ENCODE measurements at places on chromosomes 3 and 15.

GRCh38 chr3:196057760-196058331, 24.0 kb downstream of the TFRC start:
- DNase-seq, result no peak

- no peak for DNase-seq
Observed at GRCh38 chr3:143171141-143171980, 51.8 kb downstream of the CHST2 start.

DNA sequence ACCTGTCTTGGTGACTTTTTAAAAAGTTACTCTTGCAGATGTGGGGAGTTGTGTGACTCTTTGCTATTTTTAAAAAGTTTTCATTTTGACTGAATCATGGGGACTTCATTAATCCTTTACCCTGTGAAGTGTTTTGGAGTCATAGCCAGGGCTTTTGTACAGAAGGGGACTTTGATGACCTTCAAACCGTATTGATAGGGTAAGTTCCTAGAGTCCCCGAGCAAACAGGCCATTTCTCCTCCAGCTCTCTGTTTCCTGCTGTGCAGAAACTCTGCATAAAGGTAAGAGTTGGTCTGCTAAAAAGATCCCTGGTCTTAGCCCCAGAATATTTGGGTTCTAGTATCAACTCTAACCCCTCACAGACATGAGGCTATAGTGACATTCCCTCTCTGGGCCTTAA, 170.8 kb upstream of the BCL6 start:
- DNase-seq, result no peak

DNA sequence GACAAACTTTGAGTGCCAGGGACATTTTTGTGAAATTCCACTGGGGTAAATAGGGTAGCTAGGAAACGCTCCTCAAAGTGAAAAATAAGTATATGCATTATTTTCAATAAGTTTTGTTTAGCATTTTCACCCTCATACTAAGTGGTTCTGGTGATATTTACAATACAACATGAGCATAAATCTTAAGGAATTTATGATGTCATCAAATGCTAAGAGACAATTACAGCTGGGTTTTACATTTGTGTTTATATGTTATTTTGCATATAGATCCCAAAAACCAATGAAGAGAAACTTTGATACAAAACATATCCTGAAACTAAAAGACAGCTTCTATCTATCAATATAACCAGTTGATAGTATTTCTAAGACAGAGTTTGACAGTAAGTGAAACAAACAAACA, 323.1 kb downstream of the ZBTB20 start:
- no peak for DNase-seq

- no peak for DNase-seq
Observed at GRCh38 chr3:138197524-138197923, 10.4 kb downstream of the ARMC8 start.

GRCh38 chr3:14796403-14797077, 22.2 kb upstream of the FGD5 start:
- peak; percentile 63 for DNase-seq

DNA sequence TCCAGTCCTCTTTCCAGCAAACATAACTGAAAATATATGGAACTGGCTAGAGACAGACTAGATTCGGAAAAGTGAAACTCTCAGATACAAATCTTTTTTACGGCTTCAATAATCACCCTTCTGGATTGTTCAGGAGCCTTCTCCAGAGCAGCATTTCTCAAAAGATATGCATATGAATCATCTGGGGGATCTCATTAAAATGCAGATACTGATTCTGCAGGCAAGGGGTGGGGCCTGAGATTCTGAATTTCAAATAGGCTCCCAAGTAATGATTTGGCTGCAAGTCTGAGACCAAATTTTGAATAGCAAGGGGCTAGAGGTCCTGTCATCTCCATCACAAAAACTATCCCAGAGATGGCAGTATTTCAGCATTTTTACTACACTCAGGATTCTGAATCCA, 165.4 kb downstream of the CTNNB1 start:
- DNase-seq, result no peak

- DNase-seq, result no peak
Observed at GRCh38 chr15:29312387-29312786, 42.8 kb upstream of the NSMCE3 start.

DNA sequence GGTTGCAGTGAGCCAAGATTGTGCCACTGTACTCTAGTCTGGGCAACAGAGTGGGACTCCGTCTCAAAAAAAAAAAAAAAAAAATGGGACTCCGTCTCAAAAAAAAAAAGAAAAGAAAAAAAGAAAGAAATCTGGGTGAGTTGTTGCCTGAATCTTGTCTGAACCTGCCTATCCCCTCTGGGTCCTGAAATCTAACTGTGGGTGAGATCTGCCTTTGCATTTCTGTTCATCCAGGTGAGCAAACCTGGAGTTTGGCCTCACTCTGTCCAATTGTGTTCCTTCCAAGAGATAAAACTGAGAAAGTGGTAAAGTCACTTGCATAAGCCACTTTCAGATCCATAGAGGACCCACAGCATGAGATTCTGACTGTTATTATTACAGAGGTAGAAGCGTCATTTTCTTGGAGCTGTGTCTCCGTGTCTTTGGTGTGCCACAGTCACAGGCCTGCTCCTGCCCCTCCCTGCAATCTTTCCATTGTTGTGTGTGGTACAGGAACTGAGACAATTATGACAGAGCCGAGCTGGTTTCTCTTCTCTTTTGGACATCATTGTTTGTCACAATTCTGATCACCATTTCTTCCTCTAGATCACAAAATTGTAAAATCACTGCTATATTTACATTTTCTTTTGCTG, 235.9 kb downstream of the LPP start:
- DNase-seq, result peak; percentile 78

DNA sequence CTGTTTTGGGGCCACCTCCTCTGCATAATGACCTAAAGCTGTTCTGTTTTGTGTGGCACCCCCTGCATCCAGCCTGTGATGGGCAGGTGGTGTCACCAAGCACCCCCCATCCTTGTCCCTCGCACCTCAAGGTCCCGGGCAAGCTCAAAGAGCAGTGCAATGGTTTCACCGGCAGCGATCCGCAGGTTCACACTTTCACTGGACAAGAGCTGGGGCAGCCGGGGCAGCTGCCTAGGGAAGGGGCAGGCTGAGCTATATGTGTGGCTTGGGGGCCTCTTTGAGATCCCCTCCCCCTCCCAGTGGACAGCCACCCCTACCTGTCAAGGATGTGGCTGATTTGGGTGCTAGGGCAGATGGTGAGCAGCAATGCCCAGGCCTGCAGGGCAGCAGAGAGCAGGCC, 3.1 kb downstream of the IFRD2 start:
- DNase-seq, result no peak

- DNase-seq, result no peak
Observed at GRCh38 chr3:157445857-157446256, 9.2 kb downstream of the PTX3 start.

DNA sequence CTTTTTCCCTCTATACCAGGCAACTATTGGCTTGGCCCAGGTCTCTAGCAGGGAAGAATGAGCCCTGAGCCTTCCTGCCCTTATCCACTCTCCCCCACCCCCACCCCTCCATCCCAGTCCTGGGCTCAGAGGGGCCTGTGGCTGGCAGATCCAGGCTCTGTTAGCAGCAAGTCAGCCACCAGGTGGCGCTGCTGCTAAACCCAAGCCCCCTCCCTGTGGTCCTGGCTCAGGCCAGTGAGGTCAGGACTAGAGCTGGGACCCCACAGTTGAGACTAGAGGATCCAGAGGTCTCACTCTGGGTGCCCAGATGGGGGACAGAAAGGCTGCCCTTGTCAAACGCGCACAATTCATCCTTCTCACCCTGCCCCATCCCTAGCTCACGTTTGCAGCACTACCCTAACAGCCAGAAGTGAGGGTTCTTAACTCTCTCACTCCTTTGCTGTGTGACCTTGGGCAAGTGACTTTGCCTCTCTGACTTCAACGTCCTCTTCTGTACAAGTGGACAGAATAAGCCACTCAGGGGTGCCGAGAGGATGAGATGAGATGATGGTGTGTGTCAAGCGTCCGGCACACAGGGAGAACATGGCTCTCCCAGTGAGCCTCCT, 46.8 kb upstream of the SLC6A1 start:
- DNase-seq, result peak; percentile 85

DNA sequence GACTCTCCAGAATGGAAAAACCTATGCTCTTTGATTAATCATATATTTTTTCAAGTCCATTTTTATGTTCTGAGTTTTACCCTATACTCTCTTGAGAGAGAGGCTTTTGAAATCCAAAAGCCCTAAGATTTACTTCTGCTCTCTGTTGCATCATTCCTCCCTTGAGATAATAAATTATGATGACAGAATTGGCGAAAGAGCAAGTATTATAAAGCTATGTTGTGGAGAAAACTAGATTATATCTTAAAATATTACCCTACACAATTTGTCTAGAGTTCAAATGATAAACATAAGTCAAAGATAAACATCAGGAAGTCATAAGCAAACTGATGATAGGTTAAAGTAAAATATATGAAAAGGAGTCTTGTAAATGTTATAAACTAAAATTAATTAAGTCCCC, 293.4 kb upstream of the MME start:
- DNase-seq, result no peak

DNA sequence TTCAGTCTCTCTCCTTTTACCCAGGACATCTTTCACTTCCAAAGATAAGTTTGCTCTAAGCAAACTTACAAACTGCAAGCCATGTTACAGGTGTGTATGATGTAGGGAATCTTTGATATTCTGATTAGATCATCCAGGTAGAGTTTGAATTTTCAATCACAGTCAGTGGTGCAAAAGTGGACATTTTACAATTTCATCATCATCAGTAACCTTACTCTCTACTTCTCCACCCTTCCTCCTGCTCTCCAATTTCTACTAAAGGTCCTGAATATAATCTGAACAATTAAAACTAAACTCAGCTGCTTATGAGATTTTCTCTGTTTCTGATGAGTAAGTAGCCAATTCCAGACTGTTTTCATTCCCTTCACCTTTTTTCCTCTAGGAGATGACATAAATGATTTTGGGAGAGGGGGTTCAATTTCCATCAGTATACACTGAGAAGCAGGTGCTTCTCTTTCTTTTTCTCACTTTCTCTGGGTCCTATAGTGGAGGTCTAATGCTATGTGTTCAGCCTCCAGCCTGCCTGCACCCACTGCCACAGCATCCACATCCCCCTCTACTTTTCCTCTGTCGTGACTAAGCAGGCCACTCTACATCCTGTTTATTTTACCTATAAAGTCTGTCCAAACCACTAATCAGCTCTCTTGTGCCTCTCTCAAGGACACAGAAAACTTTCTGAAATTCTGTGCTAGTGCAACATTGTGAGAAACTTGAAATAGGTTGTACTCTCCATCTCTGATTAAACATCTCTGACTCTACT, 27.6 kb downstream of the SUCNR1 start:
- DNase-seq, result no peak

GRCh38 chr3:18295171-18295920, 129.8 kb downstream of the SATB1 start:
- DNase-seq, result no peak
